ENCODE measurements at places on chromosomes 6 and 20.

DNA sequence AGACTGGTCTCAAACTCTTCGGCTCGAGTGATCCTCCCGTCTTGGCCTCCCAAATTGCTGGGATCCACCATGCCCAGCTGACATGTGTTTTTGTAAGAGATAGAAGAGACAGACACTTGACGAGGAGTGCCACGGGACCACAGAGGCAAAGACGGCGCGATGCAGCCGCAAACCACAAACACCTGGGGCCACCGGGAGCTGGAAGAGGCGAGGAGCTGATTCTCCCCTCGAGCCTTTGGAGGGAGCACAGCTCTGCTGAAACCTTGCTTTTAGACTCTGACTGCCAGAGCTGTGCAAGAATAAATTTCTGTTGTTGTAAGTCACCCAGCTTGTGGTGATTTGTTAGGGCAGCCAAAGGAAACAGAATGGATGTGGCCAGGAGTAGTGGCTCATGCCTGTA lies 46.9 kb downstream of the TFAP2C start:
- no peak for DNase-seq

GRCh38 chr6:139587469-139587868 lies 213.0 kb upstream of the CITED2 start:
- no peak for DNase-seq

DNA sequence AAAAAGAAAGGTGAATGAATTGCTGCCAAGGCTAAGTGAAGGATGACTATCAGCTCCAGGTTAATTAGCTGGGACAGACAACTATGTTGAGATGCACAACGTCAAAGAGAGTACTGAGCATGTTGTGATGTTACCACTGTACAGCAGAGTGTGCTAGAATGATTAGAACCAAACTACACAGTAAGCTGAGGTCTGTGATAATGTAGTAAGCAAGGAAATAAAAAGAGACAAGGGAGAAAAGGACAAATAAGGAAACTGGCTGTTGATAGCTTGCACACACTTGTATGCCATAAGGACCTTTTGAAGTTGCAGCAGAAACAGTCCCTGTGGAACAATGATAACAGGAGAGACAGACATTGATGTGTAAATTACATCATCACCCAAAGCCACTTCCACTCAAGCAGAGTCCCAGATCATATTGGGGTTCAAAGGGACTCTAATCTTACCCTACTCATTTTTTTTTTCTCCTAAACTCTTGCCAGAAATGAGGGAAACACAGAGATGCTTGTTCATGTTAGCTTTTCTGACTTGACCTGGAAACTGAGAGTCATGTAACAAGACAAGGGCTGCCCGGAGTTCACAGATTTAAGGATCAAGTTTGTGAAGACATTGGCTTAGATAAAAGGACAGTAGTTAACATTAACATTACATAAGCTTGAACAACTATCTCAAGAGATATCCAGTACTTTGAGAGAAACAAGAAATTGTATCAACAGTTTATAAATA lies 189.9 kb downstream of the CENPW start:
- DNase-seq, result no peak

- DNase-seq, result no peak
Measured at GRCh38 chr20:1803932-1804501, 91.2 kb upstream of the SIRPA start.

DNA sequence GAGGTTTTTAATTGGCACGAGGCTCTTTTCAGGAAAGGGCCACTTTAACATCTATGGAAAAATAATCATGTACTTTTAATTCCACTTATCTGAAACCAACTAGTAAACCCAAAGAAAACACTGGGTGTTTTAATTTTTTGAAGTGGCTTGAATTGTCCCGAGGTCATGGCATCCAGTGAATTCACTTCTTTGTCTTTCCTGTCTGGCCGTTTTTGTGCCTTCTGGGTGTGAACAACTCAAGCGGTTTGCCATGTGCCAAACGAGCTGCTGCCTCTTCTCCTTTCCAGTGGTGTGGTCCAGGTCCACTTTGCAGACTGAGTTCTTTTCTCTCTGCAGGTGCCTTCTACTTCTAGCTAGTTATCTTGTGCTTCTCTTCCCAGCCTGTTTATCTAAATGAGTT lies 117.5 kb downstream of the PLCB4 start:
- no peak for DNase-seq

All from stimulated activated CD4-positive, alpha-beta T cell treated with anti-CD3 and anti-CD28 coated beads, Interleukin-15, amount 100 ng/mL, for 48 hours (primary cell).